GM23338 (cell line): ENCODE measurements at places on chromosomes 7 and 10.

- DNase-seq: peak; percentile 15
These were observed 109.8 kb upstream of the AGR3 start for GRCh38 chr7:16991551-16991950.

- no peak for DNase-seq
These were observed 700.1 kb upstream of the ANKRD30A start for GRCh38 chr10:36425131-36425797.

DNA sequence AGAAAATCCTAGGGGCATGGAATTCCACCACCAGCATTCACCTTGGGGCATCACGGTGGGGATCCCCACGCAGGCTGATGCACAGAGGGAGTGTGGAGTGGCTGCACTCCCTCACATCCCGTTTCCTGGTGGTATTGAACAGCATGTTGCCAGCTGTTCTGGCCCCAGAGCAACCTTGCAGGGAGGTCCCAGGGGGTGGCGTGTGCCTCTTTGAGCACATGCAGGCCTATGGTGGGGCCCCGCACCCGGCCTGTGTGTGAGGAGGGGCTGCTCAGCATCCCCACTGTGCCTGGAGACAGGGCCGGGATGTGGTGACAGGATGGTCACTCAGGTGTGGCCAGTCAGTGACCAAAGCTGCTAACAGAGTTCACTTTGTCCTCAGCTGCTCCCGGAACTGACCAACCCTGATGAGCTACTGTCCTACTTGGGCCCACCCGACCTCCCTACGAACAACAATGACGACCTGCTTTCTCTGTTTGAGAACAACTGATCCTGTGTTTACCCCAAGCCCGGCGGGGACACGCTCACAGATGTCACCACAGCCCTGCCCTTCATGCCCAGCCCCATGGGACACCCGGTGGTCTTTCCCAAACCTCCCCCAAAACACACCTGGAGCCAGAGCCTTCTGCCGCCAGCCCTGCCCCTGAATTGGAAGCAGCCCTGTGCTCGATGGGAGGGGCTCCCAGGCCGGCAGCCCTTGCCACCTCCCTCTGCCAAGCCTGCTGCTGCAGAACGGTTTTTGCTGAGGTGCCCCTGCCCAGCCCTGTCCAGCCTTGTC, 18.7 kb downstream of the ZMIZ2 start:
- no peak for DNase-seq

DNA sequence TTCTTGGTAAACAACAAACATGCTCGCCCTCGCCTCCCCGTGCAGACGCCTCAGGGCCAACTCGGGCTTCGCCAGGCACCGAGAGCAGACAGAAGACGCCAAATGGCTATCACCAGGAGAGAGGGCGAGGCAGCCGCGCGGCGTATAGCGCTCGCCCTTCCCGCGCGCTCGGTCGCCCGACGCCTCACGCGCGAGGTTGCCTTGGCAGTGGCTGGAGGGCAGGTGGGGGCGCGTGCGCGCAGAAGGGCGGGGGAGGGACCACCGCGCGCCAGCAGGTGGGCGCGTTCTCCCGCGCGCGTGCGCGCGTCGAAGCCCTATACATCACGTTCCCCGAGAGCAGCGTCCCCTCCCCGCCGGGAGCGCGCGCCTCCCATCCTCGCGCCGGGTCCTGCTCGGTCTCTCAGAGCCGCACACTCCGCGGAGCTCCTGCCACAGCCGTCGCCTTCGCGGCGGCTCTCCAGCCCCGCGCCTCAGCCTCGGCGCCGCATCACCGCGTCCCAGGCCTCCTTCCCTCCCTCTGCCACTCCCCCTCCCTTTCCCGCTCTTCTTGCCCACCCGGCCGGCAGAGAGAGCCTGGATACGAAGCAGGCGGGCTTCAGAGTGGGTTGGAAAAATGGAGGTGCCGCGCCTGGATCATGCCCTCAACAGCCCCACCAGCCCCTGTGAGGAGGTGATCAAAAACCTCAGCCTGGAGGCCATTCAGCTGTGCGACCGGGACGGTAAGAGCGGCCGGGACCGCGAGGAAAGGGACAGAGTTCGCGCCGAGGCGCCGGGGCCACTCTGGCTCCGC, at the start of gene PHYHIPL:
Gene PHYHIPL, plus strand, starts transcription at position 403 of the 790 bp plus-strand sequence. Its CDS starts 211 bp downstream, at position 614.
- DNase-seq: peak; percentile 68

DNA sequence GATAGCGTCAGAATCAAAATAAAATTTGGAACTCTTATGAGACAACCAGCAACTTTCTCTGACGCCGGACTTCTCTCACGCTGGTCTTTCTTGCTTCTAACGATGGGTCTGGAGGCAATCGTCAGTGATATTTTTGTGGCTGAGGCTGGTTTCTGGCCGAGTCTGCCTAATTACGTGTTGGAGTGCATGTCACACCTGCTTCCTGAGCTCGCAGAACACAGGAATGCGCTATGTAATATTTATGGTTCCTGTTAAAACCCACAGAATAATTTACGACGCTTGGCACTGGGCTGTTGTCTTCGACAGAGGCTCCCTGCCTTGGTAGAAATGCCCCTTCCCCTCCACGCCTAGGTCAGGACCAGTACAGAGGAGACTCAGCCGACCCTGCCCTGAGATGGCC, 64.9 kb downstream of the NPTX2 start:
- no peak for DNase-seq

DNA sequence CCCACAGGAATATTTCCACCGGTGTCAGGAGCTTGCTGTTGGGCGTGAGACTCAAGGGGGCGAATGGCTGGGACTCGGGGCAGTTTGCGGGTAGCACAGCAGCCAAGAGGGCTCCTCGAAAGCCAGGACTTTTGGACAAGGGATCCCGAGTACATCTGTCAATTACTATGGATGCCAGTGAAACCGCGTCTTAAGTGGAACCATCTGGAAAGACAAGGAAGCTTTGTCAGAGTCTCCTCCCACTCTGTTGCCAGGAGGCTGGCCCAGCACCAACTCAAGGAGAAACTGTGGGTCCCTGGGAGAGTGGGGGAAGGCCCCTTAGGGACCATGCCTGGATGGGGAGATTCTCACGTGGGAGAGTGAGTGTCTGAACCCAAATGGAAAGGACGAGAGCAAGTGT, 57.1 kb downstream of the C10orf143 start:
- no peak for DNase-seq

DNA sequence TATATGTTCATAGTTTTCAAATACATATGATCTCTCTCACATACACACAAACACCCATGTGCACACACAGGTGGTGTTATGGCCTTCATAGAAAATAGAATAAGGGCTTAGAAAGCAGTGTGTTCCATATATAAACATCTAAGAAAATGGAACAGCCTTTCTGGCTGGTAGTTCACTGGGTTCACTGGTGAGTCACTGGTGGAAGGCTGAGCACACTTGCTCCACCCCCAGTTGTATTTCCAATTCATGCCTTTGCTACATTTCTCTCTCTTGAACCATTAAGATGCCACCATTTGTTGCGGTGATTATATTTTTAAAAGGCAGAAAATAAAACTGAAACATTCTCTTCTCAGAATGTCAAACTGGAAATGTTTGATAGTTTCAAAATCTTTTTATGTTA, 252.1 kb downstream of the GLI3 start:
- no peak for DNase-seq

GRCh38 chr10:33355274-33355673, 20.8 kb upstream of the NRP1 start:
- DNase-seq: no peak

- DNase-seq: peak; percentile 68
These were observed 45.1 kb upstream of the LYZL1 start for GRCh38 chr10:29243750-29244149.

- no peak for DNase-seq
These were observed 3.9 kb downstream of the CLDN4 start for GRCh38 chr7:73834626-73835191.

DNA sequence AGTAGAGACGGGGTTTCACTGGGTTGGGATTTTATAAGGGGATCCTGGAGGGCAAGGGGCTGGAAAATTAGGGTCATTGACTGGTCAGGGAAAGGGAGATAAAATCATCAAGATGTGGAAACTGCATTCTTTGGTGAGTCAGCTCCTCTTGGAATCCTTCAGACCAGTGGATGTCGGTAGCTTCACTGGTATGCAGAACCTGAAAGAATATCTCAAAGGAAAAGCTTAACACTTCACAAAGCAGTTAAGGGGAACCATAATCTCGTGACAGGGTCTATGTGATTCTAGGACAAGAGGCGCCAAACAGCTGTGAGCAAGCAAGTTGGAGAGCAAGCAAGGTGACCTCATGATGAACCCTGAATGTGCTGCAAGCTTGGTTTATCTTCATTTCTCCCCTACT, 634.7 kb upstream of the AUTS2 start:
- no peak for DNase-seq

GRCh38 chr10:89151857-89152256, 55.3 kb downstream of the CH25H start:
- DNase-seq: no peak

DNA sequence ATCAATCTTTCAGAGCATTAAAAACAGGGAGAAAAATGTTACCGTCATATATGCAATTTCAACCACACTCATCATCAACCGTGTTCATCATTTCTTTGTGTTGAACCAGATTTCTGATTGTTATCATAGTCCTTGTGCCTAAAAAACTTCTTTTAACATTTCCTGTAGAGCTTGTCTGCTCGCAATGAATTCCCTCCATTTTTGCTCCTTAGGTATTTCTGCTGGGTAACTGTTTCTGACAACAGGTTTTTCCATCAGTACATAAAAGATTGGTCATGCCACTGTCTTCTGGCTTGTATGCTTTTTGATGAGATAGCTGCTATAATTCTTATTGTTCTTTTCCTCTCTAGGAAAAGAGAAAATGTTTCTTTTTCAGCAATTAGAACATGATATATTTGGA, 8.6 kb upstream of the RBM33 start:
- no peak for DNase-seq

DNA sequence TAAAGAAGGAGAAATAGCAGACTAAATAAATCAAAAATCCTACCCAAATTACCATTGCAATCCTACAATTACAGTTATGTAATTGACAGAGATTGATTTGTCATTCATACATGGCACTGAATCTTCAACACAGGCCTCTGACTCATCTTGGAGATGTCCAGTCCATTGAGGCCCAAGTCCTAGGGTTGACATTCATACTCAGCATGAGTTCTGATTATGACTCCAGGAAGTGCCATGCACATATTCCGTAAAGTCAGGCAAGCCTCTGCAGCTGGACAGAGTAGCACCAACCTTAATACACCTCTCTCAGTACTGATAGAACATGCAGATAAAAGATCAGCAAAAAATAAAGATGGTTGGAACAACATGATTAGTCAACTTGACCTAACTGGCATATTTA, 353.7 kb upstream of the NFE2L3 start:
- DNase-seq: no peak

DNA sequence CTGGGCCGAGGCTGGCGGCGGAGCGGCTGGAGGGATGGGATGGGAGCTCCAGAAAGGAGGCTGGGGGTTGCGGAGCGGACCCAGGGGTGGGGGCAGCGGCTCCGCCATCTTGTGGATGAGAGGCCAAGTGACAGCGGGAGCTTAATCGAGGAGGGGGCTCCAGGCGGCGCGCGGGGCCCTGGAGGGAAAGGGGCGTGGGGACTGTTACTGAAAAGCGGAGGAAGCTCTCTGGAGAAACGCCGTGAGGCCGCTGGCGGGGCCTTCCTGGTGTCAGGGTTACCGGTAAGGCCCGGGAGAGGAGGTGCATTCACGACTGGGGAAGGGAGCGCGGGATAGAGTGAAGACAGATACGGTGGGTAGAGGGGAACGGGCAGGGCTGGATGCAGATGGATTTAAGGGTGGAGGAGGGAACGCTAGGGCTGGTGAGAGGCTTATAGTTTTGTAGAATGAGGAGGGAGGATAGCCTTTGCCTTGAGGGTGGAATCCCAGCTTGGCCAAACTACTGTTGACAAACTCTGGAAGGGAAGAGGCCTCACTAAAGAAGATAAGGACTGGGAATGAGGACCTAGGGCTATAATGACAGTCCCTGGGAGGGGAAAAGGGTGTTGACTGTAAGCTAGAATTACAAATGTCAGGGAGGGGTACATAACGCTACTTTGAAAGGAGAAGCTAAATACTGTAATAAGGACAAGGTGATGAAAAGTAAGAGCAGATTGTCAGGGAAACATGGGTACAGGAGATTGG, 535 bp downstream of the BTRC start:
- peak; percentile 87 for DNase-seq

DNA sequence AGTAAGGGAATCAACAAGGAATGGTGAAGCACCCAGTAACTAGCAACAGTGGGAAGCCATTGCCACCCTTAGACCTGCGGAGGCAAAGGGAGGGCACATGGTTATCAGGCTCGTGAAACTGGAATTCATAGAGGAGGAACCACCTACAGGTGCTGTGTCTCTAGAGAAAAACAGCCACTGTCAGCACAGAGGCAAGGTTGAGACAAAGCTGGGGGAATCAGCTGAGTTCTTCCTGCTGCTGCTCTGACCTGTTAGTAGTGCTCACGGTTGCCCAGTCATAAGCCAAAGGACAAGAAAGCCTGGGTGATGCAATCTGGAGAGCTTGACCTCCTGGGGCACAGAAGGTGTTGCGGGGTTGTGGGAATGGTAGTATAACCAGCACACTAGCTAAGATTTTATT, 110.1 kb downstream of the TPST1 start:
- peak; percentile 39 for DNase-seq

DNA sequence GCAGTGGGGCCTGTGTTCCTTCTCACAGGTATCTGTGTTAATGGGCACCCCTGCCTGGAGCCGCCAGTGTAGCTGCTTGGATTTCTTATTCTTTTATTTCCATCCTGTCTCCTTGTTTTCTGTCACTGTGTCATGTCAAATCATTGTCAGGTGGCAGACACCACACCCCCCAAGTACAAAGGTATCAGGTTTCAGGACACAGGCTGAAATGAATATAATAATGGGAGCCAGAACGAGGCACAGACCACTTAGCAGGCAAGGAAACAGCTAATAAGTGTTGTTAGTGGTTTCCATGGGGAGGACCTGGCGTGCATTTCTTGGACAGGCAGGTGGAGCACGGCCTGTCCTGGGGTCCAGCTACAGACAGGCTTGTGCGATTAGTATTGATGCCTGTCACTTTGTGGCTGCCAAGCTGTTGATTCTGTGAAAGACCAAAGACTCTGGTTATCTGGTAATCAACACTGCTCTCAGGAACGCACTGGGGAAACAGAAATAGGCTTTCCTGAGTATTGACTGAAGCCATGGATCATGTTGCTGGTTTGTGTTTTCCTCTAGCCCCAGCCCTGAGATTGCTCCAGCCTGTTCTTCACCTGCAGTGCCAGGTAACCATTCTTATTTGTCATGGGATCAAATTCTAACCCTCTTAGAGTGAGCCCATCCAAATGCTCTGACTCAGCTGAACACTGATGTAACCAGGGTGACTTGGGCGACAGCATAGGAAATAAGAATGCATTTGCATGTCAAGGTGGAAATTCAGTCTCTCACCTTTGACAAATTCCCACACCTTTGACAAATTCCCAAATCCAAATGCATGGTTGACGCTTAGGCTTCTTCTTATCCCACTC, 1002.0 kb downstream of the LRMDA start:
- no peak for DNase-seq

DNA sequence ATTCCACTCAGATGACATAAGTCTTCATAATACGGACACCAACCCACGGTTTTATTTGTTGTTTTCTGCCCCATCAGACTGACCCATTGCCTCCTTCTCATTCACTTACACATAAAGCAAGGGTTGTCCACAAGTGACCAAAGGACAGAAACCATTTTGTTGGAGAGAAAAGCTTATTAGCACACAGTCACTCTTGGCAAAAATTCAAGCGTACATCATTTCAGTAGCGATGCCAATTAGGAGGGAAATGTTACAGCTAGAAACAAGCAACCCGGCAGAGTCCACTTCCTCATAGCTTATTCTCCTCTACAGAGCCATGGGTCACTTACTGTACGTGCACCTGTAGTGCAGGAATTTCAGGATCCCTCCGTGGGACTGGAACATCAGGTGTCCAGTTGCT, 23.0 kb downstream of the ABLIM1 start:
- no peak for DNase-seq
